ENCODE measurements at places on chromosomes 1 and 21.

DNA sequence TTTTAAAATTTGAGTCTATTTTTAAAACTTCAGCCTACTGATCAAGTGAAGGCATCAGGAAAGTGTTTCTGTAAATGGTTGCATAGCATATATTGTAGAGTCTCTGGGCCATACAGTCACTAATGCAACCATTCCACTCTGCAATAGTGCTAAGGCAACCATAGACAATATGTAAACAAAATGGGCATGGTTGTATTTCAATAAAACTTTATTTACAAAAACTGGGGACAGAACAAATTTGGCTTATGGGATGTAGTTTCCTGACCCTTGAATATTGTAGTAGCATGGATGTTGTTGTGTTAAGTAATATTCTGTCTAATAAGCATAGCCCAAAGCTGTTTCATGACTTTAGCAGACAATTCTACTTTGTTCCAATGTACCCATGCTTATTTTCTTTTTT, 117.7 kb downstream of the GRIK1 start:
- no peak for DNase-seq

- DNase-seq: no peak
Observed at GRCh38 chr1:46996659-46997281, 26.7 kb upstream of the CYP4X1 start.

DNA sequence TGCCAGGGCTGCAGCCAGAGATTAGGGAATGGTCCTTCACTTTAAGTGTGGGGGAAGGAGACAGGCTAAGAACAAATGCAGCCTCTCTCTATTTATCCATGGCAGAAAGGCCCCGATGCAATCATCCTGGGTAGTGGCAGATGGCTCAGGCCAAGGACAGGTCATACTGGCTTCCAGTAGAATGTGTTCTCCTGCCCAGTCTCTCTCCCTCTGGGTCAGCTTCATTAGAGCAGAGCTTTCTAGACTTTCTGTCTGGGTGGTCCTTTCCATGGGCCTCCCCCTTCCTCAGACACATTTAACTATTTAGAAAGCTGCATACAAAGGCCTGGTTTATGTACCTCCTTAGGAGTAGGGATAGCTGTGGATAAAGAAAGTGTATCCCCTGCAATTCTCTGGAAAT, 4.8 kb upstream of the PTCH2 start:
- no peak for DNase-seq

GRCh38 chr1:154178013-154178412, 13.9 kb downstream of the TPM3 start:
- DNase-seq: peak; percentile 42

DNA sequence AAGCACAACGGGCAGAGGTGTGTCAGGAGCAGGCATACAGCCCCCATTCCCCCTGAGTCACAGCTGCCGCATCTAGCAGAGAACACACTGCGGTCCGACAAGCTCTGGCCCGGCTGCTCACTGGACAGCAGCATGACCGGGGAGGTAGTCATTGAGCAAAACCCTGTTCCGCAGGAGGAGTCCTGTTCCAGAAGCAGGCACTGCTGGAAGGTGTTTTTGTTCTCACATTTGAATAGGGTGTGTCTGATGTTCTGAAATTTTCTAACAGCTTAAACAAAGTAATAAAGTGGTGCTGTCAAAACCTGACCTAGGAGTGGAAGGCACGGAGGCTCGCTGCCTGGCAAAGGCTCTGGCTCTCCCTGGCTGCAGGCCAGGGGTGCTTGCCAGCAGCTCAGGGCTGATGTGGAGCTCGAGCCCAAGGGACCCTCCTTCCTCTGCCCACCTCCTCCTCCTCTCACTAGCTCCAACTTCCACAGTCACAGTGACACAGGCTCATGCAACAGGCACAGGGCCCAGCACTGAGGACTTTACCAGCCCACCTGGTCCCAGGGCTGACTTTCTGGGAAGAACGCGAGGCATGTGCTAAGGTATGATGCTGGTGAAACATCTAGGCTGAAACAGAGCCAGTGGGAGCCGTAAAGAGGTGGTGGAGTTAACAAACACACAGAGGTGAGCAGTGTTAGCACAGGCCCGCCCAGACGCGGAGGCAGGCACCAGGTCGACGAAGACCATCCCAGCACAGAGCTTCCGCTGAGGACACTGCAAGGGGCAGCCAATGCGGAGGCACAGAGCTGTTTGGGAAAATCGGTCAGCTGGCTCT, 118.6 kb upstream of the IFFO2 start:
- DNase-seq: no peak

DNA sequence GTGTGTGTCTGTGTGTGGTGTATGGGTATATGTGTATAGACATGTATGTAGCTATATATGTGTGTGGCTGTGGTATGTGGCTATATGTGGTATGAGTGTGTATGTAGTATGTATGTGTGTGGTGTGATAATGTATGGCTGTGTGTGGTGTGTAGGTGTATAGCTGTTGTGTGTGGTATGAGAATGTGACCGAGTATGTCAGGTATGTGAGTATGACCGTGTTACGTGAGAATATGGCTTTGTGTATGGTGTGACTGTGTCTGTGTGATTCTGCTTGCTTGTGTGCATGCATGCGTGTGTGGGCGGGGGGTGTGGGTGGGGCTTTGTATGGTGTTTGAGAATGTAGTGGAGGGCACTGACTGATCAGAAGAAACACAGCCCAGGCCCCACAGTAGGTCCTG, 3.5 kb downstream of the ZNF691 start:
- DNase-seq: peak; percentile 22

DNA sequence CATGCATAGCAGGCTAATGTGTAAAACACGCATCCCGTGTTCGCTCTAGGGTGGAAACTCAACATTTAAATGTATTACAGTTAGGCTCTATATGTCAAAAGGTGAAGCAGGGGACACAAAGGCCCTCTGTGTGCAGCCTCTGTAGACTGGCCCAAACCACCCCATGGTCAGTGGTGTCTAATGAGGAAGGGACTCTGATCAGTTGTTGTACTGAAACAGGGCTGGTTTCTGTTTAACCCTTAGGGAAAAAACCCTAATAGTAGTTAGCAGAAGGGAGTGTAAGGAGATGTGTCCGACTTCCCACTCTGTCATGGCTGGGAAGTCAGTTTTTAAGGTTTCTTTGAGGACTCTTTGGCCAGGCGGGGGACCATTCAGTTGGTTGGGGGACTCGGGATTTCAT, 21.5 kb upstream of the CD2 start:
- no peak for DNase-seq

DNA sequence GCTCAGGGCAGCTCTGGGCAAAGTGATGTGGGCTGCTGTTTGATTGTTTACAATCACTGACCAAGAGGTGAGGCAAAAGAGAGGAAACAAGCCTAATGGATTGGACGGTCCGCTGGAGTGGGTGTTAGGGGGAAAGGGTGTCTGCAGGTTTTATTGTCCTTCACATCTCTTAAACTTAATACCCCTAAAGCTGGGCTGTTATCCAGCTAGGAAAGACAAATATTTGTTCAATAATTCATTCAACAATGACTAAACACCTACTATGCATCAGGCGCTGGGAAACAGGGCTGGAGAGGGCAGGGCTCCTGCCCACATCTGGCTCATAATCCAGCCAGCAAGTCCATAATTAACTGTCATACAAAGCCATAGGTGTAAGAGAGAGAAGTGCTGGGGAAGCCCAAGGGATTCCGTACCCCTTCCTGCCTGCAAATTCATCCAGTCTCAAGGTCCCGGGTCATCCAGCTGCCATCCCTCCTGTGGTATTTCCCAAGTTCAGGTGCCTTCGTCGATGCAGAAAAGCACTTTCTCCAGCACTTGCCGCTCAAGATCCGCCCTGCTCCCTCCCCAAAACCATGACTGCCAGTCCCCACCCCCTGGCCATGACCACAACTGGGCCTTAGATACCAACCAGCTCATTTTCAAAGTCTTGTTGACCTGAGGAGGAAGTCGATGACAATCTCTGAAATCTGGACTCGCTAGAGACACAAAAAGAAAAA, 10.7 kb downstream of the TMEM63A start:
- peak; percentile 34 for DNase-seq

- peak; percentile 30 for DNase-seq
Observed at GRCh38 chr1:99004861-99005442, at the start of gene PLPPR5. PLPPR5 (minus strand) TSS chr1:99004861; CDS start chr1:99004671, 190 bp downstream.

DNA sequence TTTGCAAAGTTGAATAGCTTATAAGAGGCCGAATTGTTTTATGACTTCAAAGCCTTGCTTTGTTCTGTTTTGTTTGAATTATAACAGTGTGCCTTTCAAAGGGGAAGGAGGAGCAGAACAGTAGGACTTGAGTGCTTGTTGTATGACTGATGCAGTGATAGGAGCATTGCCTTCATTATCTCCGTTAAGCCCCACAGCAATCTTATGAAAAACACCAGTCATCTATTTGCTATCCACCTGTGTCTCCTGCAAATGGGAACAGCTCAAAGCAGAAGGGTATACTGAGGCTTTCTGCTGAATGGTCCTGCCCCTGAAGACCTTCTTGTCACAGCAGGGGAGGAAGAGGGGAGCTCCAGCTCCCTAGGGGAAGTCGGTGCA, 127.5 kb downstream of the RNF220 start:
- no peak for DNase-seq

DNA sequence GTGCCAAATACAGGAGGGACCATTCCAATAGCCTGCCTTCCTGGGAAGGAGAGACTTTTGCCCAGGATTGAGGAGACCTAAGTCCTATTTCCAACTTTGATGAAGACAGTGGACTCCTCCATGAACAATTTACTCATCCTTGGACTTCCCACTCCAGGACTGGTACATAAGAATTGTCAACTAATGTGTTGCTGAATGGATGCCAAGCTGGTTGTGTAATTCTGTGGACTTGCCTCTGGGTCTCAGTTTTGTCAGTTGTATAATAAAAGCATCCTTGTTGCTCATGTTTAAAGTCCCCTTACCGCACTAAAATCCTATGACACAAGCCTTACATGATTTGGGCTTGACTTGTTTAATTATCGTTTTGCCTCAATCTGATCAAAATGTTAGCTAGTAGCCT, 13.2 kb upstream of the ZP4 start:
- no peak for DNase-seq

GRCh38 chr1:233796146-233796783, 108.2 kb upstream of the SLC35F3 start:
- no peak for DNase-seq

- no peak for DNase-seq
Observed at GRCh38 chr1:213231795-213232231, 180.8 kb downstream of the RPS6KC1 start.

GRCh38 chr1:40911105-40911504, 48.9 kb upstream of the CITED4 start:
- no peak for DNase-seq

DNA sequence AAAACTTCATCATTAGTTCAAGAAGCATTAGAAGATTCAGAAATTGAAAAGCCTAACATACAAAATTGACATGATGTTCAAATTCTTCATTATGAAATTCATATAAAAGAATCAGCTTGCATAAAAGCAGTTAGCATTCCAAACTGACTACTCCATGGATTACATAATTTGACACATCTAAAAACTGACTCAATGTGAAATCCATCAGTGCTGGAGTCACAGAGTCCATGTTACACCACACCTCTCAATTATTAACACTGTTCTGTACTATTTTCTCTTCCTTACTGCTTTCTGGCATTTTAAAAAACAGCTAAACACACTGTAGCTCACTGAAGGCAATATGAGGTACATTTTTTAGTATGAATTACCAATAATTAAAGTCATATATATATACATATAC, 28.0 kb downstream of the ARHGAP29 start:
- DNase-seq: no peak

DNA sequence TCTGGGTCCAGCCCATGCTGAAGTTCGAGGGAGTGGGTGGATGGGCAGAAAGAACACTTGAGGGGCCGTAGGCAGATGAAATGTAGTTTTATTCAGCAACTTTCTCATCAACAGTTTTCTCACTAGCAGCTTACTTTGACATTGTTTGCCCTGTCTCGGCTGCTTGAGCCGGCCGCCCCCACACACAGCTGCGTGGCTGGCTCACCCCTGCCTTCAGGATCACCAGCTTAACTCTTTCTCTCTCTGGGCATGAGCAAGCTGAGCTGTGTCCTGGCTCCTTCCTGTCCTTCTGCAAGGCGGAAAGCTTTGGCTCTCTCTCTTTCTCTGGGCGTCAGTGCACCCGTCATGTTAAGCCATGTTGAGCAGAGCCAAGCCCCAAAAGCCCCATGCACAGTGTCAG, 104.4 kb upstream of the GNG12 start:
- DNase-seq: no peak

- DNase-seq: no peak
Observed at GRCh38 chr1:86282611-86283010, 113.5 kb downstream of the ODF2L start.

- DNase-seq: no peak
Observed at GRCh38 chr1:30670240-30671060, 52.9 kb downstream of the MATN1 start.

DNA sequence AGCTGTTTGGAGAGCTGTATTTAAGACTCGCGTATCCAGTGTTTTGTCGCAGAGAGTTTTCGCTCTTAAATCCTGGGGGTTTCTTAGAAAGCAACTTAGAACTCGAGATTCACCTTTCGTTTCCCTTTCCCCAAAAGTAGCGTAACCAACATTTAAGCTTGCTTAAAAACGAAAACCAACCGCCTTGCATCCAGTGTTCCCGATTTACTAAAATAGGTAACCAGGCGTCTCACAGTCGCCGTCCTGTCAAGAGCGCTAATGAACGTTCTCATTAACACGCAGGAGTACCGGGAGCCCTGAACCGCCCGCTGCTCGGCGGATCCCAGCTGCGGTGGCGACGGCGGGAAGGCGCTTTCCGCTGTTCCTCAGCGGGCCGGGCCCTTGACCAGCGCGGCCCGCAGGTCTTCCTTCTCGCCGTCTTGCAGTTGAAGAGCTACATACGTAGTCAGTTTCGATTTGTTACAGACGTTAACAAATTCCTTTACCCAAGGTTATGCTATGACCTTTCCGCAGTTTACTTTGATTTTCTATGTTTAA, 1.9 kb downstream of the OLIG1 start:
- DNase-seq: peak; percentile 10

GRCh38 chr21:43969115-43969444, 43.0 kb upstream of the TRAPPC10 start:
- DNase-seq: no peak

GRCh38 chr1:998745-998994, 1.2 kb downstream of the HES4 start:
- no peak for DNase-seq

DNA sequence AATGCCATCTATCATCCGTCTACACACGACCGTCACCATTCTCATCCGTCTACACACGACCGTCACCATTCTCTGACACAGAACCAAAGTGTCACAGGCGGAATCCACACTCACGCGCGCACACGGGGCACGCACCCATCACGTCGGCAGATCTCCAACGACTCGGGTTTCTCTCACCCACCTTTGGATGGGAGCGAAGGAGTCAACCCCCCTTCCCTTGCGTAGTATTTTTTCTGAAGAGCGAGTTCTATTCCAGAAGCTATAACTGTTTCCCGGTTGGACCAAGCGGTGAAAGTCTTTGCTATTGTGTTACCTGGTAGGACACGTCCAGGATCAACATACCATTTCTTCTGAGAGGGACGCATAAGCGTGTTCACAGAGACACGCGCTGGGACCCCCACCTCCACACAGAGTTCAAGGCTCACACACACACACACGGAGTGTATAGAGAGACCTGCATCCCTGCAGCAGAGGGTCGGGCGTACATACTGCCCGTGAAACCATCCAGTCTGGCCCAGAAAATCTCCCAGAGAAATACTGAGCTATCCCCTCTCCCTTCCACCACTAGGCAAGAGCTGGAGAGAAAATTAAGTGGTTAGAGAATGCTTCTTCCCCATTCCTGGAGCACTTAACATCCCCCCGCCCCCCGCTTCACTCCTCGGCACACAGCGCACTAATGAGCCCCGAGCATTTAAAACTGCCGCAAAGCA, 741 bp downstream of the DUSP10 start:
- peak; percentile 55 for DNase-seq

- peak; percentile 95 for DNase-seq
Observed at GRCh38 chr1:203304919-203305808, at the start of gene BTG2. BTG2 (plus strand) TSS chr1:203305519; CDS start chr1:203305607, 88 bp downstream.

- DNase-seq: no peak
Observed at GRCh38 chr1:165525708-165526107, 18.1 kb upstream of the LRRC52 start.
